Activated CD4-positive, alpha-beta T cell treated with anti-CD3 and anti-CD28 coated beads for 36 hours (primary cell): ENCODE measurements at places on chromosomes 2 and 18.

GRCh38 chr2:232586943-232587505 is 36.5 kb downstream of the EIF4E2 start:
- DNase-seq: no peak
- H3K27me3 ChIP-seq: no peaks in the 10 kb centered on the region
- H3K4me3 ChIP-seq: no peak overlapping the region
- H3K4me1 ChIP-seq: no peaks in the 10 kb centered on the region
- H3K36me3 ChIP-seq: peaks cover 21% of the 10 kb centered on the region
- H3K27ac ChIP-seq: no peak overlapping the region

GRCh38 chr2:55014962-55015939 is 35.0 kb downstream of the RTN4 start:
- H3K4me1 ChIP-seq: peaks cover 34% of the 10 kb centered on the region
- no peaks in the 10 kb centered on the region for H3K27me3 ChIP-seq
- DNase-seq: peak; percentile 54
- H3K36me3 ChIP-seq: peaks cover 12% of the 10 kb centered on the region
- no peak overlapping the region for H3K4me3 ChIP-seq
- H3K27ac ChIP-seq: no peak overlapping the region

GRCh38 chr2:225004597-225004996 is 37.7 kb downstream of the DOCK10 start:
- no peak overlapping the region for H3K4me3 ChIP-seq
- DNase-seq: no peak
- peaks cover 34% of the 10 kb centered on the region for H3K36me3 ChIP-seq
- peak overlapping the region; percentile 80 for H3K27ac ChIP-seq

- no peak overlapping the region for H3K27ac ChIP-seq
- H3K36me3 ChIP-seq: no peaks in the 10 kb centered on the region
- H3K4me3 ChIP-seq: no peak overlapping the region
- DNase-seq: no peak
- H3K27me3 ChIP-seq: peaks cover 30% of the 10 kb centered on the region
These were observed 11.3 kb upstream of the SH3BP4 start for GRCh38 chr2:234940527-234940926.

- H3K4me1 ChIP-seq: no peaks in the 10 kb centered on the region
- H3K27ac ChIP-seq: no peak overlapping the region
- H3K36me3 ChIP-seq: no peaks in the 10 kb centered on the region
- no peak overlapping the region for H3K4me3 ChIP-seq
- no peak for DNase-seq
These were observed 51.4 kb downstream of the SPATS2L start for GRCh38 chr2:200357845-200358244.

DNA sequence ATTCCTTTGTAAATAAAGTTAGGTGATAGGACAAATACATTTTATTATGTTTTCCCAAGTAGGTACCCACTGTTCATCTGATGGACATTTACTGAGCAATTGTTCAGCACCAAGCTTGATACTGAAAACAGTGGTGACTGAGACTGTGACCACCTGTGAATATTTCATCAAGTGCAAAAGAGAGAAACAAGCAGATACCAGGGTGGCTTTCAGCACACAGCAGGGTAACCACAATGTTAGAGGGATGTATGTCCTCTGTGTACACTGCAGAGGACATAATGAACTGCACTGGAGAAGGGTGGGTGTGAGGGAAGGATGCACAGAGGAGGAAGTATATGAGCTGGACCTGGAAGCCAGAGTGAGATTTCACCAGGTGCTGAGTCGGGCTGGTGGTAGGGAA is 411.8 kb downstream of the RAD51AP2 start:
- H3K4me1 ChIP-seq: no peaks in the 10 kb centered on the region
- no peak overlapping the region for H3K27ac ChIP-seq
- H3K27me3 ChIP-seq: no peaks in the 10 kb centered on the region

- peak overlapping the region; percentile 89 for H3K27ac ChIP-seq
- no peak overlapping the region for H3K4me3 ChIP-seq
- no peaks in the 10 kb centered on the region for H3K27me3 ChIP-seq
- peak; percentile 60 for DNase-seq
- peaks cover 3% of the 10 kb centered on the region for H3K36me3 ChIP-seq
These were observed 4.4 kb downstream of the DNMT3A start for GRCh38 chr2:25337276-25337675.

DNA sequence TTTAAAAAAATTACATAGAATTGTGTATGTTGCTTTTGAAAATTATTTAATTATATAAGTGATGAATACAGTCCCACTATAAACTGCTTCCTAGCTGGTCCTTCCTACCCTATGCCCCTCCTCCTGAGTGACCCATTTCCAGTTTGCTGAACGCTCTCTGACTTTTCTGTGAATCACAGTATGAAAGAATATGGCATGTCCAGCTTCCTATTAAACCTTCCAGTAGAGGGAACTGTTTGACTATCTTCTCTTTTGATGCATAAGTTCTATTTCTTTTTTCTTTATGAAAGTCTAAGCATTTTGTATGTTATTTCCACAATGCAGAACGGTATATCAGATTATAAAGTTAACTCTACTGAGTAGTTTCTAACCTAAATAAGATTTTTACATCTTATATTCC is 41.3 kb downstream of the PSMG2 start:
- no peaks in the 10 kb centered on the region for H3K27me3 ChIP-seq
- H3K4me3 ChIP-seq: no peak overlapping the region
- H3K27ac ChIP-seq: no peak overlapping the region
- no peak for DNase-seq
- peaks cover under 1% of the 10 kb centered on the region for H3K4me1 ChIP-seq
- H3K36me3 ChIP-seq: no peaks in the 10 kb centered on the region

DNA sequence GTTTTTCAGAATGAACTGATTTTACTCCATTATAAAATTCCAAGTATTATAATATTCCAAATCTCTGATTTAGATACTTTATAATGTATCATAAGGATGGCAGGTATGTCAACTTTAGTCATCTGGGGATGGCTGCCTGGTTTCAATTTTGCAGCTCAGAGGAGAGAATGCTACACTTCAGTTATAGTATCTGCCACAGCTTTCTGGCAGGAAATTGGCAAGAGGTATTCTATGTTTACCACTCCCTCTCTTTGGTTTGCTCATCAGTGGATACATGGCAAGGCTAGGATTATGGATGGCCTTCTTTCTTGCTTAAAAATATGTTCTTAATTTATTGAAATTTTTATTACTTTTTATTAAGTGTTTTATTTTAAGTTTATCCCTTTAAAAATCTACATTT is 67.0 kb upstream of the TNFRSF11A start:
- no peak overlapping the region for H3K27ac ChIP-seq
- peaks cover 32% of the 10 kb centered on the region for H3K36me3 ChIP-seq
- no peaks in the 10 kb centered on the region for H3K4me1 ChIP-seq
- no peak for DNase-seq
- no peak overlapping the region for H3K4me3 ChIP-seq
- no peaks in the 10 kb centered on the region for H3K27me3 ChIP-seq

- no peak overlapping the region for H3K4me3 ChIP-seq
- H3K27me3 ChIP-seq: no peaks in the 10 kb centered on the region
- H3K4me1 ChIP-seq: peaks cover 72% of the 10 kb centered on the region
- H3K27ac ChIP-seq: peak overlapping the region; percentile 34
- DNase-seq: no peak
These were observed 22.0 kb downstream of the DOCK10 start for GRCh38 chr2:225020168-225020849.

DNA sequence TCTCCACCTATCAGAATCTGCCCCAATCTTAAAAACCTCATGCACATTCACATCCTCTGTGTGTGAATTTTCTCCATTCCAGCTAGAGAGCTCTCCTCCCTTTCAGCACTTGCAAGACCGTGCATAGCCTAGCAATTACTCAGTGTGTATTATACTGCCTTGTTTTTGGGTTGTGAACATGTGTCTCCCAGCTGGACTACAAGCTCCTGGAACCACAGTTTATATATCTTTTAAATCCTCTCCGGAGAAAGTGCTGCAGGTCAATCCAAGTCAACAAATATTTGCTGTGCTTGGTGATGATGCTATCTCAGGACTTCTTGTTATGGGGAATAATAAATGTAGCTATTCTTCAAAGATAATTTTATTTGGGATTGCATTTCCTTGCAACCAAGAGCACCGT is 58.2 kb upstream of the MEX3C start:
- no peaks in the 10 kb centered on the region for H3K36me3 ChIP-seq
- no peak overlapping the region for H3K4me3 ChIP-seq
- peaks cover 7% of the 10 kb centered on the region for H3K27me3 ChIP-seq

DNA sequence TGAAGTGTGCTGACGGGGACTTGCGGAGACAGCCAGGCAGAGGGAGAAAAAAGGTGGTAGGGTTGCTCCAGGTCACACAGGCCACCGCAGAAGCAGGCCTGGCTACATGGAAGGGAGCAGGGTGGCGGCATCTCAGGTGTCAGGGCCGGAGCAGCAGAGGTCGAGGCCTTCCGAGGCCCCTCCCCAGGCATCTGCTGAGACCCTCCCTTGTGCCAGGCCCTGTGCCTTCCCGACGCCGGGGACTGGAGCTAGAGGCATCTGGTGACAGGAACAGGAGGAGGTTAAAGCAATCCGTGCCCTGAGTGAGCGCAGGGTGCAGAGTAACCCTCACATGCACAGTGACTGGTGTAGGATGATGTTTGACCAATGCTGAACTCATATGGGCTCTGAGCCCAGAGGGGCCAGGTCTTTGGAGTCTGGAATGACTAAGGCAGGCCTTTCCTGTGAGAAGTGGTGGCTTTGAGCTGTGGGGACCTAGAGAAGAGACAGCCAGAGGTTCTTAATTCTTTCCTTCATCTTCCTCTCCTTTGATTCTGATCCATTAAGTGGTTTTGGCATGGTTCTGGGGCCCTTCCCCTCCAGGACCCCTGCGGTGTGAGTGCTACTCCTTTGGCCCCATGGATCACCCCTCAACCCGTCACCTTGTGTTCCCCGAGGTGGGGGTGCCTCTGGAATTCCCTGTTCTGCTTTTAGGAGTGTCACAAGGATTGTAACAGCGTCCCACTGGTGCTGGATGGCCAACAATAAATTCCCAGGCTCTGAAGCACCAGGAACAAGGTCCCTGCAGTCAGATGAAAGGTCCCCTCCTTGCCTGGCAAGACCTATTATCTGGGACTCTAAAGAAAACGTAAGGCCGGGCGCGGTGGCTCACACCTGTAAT is 72.1 kb downstream of the KLHL29 start:
- peaks cover 23% of the 10 kb centered on the region for H3K4me1 ChIP-seq
- H3K27me3 ChIP-seq: peaks cover 10% of the 10 kb centered on the region
- no peaks in the 10 kb centered on the region for H3K36me3 ChIP-seq
- DNase-seq: no peak

- H3K4me3 ChIP-seq: no peak overlapping the region
- H3K27me3 ChIP-seq: no peaks in the 10 kb centered on the region
- DNase-seq: no peak
- H3K36me3 ChIP-seq: peaks cover 4% of the 10 kb centered on the region
These were observed 15.5 kb upstream of the NEURL3 start for GRCh38 chr2:96520697-96521096.

GRCh38 chr2:241764275-241765241 is 12.1 kb upstream of the GAL3ST2 start:
- H3K27me3 ChIP-seq: no peaks in the 10 kb centered on the region
- no peak for DNase-seq
- H3K4me1 ChIP-seq: peaks cover 17% of the 10 kb centered on the region

DNA sequence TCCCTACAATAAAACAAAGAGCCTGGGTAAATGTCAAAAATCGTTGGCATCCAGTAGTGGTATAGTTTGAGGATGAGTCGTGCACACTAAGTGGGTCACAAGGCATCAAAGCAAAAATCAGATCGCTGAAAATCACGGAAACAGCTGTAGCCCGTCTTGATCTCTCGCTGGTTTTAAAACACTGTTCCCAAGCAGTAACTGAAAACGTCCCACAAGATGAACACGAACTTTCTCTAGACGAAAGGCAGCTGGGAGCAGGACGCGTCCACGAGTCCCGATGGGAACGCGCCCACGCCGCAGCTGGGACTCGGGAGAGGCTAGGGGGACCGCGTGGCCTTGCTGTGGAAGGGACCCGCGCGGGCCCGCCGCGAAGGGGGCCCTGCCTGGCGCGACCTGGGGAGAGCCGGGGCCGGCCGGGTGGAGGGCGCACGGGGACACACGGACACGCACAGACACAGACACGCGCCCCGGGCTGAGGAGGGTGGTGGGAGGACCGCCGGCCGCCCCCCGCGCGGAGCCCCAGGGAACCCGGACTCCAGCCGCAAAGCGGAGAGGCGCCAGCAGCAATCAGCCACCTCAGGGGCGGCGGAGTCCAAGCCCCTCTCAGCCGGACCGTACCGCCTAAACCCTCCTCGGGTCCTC is 651 bp downstream of the STK17B start:
- no peaks in the 10 kb centered on the region for H3K27me3 ChIP-seq
- peaks cover 39% of the 10 kb centered on the region for H3K4me1 ChIP-seq
- peak overlapping the region; percentile 92 for H3K4me3 ChIP-seq
- peak overlapping the region; percentile 98 for H3K27ac ChIP-seq
- peak; percentile 51 for DNase-seq
- H3K36me3 ChIP-seq: peaks cover 43% of the 10 kb centered on the region

DNA sequence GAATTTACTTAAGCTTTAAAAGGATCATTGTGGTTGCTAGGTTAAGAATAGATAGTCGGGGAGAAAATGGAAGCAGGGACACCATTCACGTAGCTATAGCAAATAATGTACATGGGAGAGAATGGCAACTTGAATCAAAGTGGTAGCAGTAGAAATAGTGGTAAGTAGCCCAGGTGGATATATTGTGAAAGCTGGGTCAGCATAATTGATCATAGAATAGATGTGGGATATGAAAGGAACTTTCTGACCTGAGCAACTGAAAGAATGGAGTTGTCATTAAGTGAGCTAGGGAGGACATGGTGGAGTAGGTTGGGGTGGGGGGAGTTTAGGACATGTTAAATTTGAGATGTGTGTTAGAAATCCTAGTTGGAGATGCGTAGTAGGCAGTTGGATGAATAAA is 2.2 kb downstream of the SGO2 start:
- no peak overlapping the region for H3K4me3 ChIP-seq
- no peak overlapping the region for H3K27ac ChIP-seq

- H3K4me3 ChIP-seq: no peak overlapping the region
- no peak for DNase-seq
- no peaks in the 10 kb centered on the region for H3K4me1 ChIP-seq
- H3K27me3 ChIP-seq: no peaks in the 10 kb centered on the region
- no peaks in the 10 kb centered on the region for H3K36me3 ChIP-seq
These were observed 1004.5 kb downstream of the SOCS6 start for GRCh38 chr18:71293322-71293721.

DNA sequence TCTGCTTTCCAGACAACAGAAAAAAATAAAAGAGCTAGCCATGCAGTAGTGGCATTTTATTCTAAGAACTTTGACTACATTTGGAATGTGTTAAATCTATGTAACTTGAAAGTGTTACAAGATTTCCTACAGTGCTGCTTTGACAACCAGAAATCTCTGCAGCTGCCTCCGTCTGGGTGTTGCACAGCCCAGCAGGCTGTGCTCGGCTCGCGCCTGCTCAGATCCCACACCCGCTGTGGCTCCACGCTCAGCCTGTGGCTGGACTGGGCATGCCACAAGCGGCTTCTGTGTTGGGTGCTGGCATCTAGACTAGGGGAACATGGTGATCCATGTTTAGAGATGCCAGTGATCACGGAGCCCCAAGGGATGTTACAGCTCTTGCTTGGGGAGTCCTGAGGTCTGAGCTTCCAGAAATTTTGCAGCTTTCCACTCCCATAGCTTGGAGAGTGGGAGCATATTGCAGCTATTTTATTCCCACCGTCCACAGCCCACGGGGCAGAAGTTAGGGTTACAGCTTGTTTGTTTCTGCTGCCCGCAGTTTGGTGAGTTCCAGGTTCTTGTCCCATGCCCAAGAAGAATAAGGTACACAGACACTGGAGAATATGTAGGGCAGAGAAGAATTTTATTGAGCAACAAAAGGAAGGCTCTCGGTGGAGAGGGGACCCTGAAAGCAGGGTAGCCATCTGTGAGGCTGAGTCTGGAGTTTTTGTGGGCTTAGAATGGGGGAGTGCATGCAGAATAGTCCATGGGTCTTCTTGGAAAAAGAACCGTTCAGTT is 44.1 kb downstream of the FAM171B start:
- no peak overlapping the region for H3K27ac ChIP-seq
- DNase-seq: no peak
- H3K4me1 ChIP-seq: no peaks in the 10 kb centered on the region
- H3K36me3 ChIP-seq: no peaks in the 10 kb centered on the region
- no peak overlapping the region for H3K4me3 ChIP-seq
- H3K27me3 ChIP-seq: no peaks in the 10 kb centered on the region
